ENCODE measurements at places on chromosomes 1 and 21. TPM values are rescaled to one million over a fixed set of nuclear protein-coding genes. Genes with fewer than 3 reads are reported as not detected.

The GPR61 gene
- 0.13 TPM for total RNA-seq

The MROH9 gene
- not detected for total RNA-seq

DNA sequence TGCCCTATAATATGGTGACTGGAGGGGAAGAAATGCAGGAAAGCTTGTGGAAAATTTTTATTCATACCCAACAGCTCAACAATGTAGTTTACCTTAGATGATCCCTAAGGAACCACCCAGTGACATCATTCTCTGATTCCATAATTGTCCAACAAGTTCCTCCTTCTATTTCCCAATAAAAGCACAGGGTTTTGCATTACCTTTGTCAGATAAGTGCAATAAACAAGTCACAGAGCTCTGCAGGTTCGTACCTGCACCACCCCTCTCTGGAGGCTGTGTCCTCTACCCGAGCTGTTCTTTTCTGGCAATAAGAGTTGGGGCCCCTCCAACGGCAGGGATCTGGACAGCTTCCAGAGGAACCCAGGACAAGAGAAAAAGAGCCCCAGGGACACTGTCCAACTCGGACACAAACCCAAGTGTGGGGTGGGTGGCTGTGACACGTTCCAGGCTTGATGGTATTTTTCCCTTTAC, 38.8 kb downstream of the RCAN1 start:
- DNase-seq, result no peak

The OR10Z1 gene
- total RNA-seq, result not detected

The DUSP23 gene
- total RNA-seq, result 12.7 TPM

GRCh38 chr1:40386359-40386723, 12.8 kb downstream of the SMAP2 start:
- DNase-seq, result no peak

DNA sequence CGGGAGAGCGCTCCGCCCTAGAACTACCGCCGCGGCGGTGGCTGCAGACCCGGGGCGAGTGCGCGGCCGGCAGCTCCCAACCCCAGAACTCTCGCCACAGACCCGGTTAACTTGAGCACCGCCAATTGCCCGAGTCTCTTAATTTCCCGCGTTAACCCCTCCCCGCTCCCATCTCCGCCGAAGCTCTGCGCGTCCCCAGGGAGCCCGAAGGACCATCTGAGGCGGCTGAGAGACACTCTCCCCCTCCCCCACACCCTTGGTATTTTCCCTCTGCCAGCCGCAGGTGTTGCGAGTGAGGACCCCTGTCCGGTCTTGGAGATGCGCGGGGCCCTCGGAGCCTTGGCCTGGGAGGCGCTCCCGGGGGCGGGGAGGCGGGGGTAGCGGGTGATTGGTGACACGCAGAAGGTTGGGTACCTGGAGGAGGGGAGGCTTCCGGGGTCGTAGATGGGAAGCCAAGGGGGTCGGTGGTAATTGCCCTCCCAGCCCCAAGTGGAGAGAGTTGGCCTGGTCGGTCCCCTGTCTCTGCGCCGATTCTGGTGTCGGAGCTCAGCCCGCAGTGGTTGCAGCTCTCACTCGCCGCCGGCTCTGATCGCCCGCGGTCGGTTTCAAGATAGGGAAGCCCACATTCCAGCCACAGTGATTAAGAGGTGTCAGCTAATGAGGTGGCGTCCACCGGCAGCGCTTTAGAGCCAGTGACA, 858 bp upstream of the SUSD4 start:
- DNase-seq, result no peak

GRCh38 chr1:211559222-211560010, 19.5 kb downstream of the SLC30A1 start:
- no peak for DNase-seq

The CRNN gene
- total RNA-seq, result not detected

- no peak for DNase-seq
These were observed 4.7 kb downstream of the DNALI1 start for GRCh38 chr1:37561133-37562132.

The JAM2 gene
- total RNA-seq, result 40.4 TPM

DNA sequence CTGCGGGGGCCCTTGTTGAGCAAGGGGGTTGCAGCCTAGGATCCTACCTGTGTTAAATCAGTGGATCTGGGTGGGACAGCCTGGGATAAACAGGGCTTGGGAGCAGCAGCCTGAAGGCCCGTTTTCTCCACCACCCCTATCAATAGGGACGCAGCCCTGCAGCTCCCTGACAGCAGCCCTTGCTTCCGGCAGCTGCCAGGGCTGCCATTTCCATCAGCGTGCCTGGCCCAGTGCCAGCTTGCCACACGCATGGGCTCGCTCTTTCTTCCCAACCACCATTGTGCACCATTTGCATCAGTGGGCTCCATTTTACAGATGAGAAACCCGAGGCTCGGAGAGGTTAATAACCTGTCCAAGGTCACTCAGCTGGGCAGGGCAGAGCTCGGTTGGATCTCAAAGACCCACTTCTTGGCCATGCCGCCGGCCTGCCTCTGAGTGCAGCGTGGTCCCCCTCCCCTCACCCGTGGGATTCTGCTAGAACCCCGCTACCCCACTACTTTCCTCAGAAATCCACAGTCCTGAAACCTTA, 3.8 kb downstream of the WNT4 start:
- no peak for DNase-seq

The TLCD4 gene
- total RNA-seq, result 91.6 TPM

The GBP7 gene
- 0.08 TPM for total RNA-seq

The KIF26B gene
- 1.1 TPM for total RNA-seq

DNA sequence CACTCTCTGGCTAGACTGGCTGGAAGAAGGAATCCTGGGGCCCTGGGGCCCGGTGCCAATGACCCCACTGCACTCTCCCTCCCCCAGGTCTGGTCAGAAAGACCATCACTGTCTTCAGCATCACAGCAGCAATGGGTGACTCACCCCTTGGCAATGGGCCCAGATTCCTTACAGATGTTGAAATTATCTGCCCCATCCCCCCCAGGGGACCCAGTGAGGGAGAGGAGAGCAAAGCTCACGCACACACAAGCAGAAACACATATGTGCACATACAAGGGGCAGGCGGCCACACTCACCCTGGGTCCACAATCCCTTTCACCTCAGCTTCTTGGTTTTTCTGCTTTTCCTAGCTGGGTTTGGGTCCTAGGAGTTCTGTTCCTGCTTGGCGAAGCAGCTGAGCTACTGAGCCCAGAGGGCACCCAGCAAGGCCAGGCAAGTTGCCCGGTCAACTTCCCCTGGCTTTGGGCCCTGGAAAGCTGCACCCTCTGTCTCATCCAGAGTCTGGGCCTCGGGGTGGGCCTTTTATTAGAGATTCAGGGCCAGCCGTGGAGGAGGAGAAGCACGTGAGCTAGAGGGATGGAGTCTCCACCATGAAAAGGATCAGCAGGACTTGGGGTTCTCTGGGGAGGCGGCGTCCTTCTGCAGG, 2.6 kb downstream of the COL16A1 start:
- peak; percentile 89 for DNase-seq

GRCh38 chr1:205525495-205526285, 21.2 kb downstream of the CDK18 start:
- no peak for DNase-seq

- DNase-seq, result no peak
These were observed 30.2 kb downstream of the SRRM1 start for GRCh38 chr1:24673341-24673740.

The CDK11A gene
- total RNA-seq, result 25.8 TPM

- no peak for DNase-seq
These were observed 323.0 kb downstream of the CAMTA1 start for GRCh38 chr1:7108251-7108650.

GRCh38 chr21:36538761-36539160, 58.8 kb upstream of the CLDN14 start:
- no peak for DNase-seq

GRCh38 chr21:44723177-44724131, 12.1 kb upstream of the TSPEAR start:
- DNase-seq, result peak; percentile 63

DNA sequence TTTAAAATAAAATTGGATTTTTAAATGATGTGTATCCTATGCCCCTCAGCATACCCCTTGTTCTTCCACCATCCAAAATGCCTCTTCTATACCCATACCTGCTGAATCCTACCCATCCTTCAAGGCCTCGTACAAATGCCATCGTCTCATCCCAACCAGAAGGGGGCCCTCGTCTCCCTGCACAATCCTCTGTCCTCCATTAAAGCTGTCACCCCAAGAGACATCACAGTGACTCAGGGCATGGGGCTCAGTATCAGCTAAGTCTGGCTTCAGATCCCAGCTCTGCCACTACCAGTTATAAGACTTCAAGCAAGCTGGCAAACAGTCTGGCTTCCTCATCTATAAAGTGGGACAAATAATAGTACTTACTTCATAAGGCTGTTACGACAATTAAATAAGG, 23.8 kb downstream of the IGFN1 start:
- peak; percentile 19 for DNase-seq

- no peak for DNase-seq
These were observed 6.3 kb upstream of the TCEA3 start for GRCh38 chr1:23430803-23431202.

The OR14K1 gene
- not detected for total RNA-seq

DNA sequence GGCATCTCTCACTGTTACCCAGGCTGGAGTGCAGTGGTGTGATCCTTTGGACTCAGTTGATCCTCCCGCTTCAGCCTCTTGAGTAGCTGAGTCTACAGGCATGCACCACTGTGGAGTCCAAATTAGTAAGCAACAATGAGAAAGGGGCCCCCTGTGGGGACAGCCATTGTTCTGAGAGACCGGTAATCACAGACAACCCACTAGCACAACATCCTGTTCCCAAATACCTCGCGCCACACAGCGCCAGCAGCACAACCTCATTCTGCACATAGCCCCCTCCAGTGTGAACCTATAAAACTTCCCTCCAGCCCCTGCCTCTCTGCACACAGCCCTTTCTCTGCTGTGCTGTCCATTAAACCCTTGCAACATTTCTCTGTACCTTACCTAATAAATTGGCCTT, 226.4 kb downstream of the DYRK1A start:
- DNase-seq, result no peak

GRCh38 chr1:64493831-64494230, 23.9 kb downstream of the CACHD1 start:
- DNase-seq, result no peak

The GCSAML gene
- total RNA-seq, result not detected

GRCh38 chr1:100459358-100460114, 78.4 kb upstream of the GPR88 start:
- DNase-seq, result no peak

The MATN1 gene
- not detected for total RNA-seq
